Activated CD8-positive, alpha-beta memory T cell treated with anti-CD3 and anti-CD28 coated beads for 1 hour (primary cell): ENCODE measurements at places on chromosomes 7 and 10.

- no peak for DNase-seq
Measured at GRCh38 chr10:132912713-132913558, 29.4 kb downstream of the CFAP46 start.

DNA sequence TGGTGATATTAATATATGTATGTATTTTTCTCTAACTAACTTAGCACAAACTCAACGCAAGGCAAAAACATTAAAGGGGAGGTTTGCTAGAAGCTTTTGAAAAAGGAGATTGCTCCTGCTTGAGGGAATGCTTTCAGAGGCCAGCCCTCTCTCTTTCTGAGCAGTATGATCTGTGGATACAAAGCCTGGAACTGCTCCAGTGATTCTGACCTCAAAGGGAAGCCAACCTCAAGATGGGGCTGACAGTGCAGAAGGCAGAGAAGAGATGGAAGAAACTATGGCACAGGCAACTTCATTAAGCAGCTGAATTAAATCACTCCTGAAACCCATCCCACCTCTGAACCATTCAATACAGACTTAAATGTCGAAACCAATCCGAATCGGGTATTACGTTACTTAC is 102.4 kb downstream of the USP6NL start:
- no peak for DNase-seq

DNA sequence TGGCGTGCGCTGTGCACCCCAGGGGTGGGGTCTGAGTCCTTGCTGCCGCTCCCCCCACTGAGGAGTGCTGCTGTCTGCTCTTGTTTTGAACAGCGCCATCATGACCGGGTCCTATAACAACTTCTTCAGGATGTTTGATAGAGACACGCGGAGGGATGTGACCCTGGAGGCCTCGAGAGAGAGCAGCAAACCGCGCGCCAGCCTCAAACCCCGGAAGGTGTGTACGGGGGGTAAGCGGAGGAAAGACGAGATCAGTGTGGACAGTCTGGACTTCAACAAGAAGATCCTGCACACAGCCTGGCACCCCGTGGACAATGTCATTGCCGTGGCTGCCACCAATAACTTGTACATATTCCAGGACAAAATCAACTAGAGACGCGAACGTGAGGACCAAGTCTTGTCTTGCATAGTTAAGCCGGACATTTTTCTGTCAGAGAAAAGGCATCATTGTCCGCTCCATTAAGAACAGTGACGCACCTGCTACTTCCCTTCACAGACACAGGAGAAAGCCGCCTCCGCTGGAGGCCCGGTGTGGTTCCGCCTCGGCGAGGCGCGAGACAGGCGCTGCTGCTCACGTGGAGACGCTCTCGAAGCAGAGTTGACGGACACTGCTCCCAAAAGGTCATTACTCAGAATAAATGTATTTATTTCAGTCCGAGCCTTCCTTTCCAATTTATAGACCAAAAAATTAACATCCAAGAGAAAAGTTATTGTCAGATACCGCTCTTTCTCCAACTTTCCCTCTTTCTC is 26.0 kb downstream of the BNIP3 start:
- DNase-seq = no peak

DNA sequence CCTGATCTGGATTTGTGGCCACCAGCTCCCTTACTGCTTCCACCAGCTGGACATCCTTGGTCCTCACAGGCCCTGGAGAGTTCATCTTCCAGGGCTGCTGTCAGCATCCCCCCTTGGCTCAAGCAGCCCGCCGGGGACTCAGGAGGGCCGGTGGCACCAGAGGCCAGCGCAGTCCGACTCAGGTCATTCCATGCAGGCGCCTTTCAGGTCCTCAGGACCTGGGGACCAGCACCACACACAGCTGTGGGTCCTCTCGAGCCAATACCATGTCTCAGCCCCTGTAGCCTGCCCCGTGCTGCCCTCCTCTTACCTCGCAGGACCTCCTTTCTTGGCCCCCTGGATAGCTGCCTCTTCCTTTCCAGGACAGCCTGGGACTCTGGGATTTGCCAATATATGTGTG is 145.5 kb downstream of the BMS1 start:
- no peak for DNase-seq

GRCh38 chr7:23672033-23672432 is 8.0 kb upstream of the FAM221A start:
- DNase-seq = no peak

- DNase-seq = no peak
Measured at GRCh38 chr7:157584420-157584819, 247.6 kb downstream of the DNAJB6 start.

DNA sequence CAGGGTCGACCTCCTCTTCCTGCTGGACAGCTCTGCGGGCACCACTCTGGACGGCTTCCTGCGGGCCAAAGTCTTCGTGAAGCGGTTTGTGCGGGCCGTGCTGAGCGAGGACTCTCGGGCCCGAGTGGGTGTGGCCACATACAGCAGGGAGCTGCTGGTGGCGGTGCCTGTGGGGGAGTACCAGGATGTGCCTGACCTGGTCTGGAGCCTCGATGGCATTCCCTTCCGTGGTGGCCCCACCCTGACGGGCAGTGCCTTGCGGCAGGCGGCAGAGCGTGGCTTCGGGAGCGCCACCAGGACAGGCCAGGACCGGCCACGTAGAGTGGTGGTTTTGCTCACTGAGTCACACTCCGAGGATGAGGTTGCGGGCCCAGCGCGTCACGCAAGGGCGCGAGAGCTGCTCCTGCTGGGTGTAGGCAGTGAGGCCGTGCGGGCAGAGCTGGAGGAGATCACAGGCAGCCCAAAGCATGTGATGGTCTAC is 46.9 kb downstream of the VWA2 start:
- DNase-seq = no peak

DNA sequence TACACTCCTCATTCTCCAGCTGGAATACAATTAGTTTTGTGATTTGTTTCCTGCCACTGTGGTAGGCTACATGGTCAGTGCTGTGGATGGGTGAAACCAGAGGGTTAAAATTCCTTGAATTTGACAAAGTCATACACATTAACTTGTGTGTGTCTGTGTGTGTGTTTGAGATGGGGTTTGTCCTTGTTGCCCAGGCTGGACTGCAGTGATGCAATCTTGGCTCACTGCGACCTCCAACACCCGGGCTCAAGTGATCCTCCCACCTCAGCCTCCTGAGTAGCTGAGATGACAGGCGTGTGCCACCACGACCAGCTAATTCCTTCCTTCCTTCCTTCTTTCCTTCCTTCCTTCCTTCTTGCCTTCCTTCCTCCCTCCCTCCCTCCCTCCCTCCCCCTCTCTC is 24.8 kb upstream of the GIMAP8 start:
- no peak for DNase-seq

DNA sequence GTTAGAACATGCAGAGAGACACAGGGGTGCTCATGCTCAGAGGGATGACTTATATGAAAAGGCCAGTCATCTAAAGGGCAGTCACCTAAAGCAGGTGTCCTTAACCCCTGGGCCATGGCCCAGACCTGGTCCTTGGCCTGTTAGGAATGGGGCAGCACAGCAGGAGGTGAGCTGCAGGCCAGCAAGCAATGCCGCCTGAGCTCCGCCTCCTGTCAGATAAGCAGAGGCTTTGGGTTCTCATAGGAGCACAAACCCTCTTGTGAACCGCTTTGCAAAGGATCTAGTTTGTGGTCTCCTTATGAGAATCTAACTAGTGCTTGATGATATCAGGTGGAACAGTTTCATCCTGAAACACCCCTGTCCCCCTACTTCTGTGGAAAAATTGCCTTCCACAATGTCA is 14.5 kb downstream of the ANKRD7 start:
- DNase-seq = no peak

- DNase-seq = no peak
Measured at GRCh38 chr10:104297697-104298660, 29.0 kb downstream of the GSTO2 start.

DNA sequence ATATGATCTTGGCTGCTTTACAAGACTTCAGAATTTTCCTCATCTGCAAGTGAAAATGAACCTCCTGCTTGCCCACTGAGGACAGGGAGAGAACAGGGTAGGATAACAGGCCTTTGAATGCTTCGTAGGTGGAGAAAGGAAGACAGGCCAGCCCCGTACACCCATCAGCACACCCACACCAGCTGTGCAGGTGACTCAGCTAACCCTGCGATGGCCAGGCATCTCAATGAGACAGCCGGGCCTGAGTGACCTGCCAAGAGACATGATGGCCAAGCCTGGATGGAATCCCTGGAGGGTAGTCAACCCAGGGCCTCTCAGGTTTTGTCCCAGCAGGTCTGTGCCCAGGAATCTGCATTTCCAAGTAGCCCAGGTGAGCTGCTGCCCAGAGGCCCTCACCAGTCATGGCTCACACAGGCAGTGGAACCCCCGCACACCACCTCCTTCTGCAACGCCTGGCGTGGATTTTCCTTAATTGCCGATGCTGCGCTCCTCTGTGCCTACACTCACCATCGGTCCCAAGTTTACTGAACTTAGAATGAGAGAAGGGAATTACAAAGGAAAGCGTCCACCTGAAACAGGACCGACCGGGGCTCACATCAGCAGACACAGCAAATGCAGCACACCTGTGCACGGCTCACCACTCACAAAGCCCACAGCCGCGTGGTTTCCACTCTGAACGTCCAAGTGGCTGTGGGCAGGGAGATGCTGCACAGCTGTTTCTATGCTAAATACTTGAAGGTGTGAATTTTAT is 163.7 kb downstream of the DIP2C start:
- no peak for DNase-seq

- DNase-seq = no peak
Measured at GRCh38 chr10:61754587-61755550, 92.1 kb downstream of the CABCOCO1 start.

- no peak for DNase-seq
Measured at GRCh38 chr7:158311791-158312190, 275.8 kb downstream of the PTPRN2 start.

- DNase-seq = no peak
Measured at GRCh38 chr10:37479469-37479868, 354.1 kb downstream of the ANKRD30A start.

- DNase-seq = no peak
Measured at GRCh38 chr10:3208481-3209406, 36.2 kb upstream of the PITRM1 start.

GRCh38 chr10:131905603-131906268 is 4.9 kb downstream of the PPP2R2D start:
- DNase-seq = no peak

DNA sequence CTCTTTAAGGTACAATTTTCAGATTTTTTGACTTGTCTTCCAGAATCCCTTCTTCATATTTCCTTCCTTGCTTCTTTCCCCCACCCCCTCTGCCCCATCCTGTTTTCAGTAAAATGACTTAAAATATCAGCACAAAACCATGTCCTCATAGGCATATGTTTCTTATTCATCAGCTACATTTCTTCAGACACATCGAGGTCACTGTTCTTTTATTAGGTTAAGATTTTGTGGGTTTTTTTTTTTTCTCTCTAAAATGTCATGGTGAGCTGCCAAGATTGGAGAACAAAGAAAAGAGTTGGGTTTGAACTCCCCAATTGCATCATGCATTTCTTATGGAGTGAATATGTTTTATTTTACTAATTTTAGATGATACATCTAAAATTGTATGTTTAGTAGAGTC is 35.8 kb downstream of the LAMB4 start:
- no peak for DNase-seq

GRCh38 chr10:33260403-33261149 is 73.9 kb downstream of the NRP1 start:
- DNase-seq = no peak

- DNase-seq = no peak
Measured at GRCh38 chr10:127973791-127974311, 66.9 kb downstream of the PTPRE start.

DNA sequence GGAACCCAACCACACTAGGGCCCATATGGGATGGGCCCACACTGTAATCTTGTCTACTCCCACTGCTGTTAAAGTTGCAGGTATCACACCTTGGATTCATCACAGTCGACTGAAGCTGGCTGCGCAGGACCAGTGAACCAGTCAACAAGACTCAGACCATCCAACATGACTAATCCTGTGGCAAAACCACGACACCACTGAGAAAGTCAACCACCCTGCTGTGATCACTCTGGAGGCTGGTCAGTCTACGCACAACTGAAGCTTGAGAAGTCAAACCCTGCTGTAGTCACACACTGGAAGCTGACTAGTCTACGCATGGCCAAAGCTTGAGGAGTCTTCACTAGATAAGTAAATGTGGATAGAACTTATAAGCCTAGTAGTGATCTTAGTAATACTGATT is 9.6 kb upstream of the CYREN start:
- no peak for DNase-seq

DNA sequence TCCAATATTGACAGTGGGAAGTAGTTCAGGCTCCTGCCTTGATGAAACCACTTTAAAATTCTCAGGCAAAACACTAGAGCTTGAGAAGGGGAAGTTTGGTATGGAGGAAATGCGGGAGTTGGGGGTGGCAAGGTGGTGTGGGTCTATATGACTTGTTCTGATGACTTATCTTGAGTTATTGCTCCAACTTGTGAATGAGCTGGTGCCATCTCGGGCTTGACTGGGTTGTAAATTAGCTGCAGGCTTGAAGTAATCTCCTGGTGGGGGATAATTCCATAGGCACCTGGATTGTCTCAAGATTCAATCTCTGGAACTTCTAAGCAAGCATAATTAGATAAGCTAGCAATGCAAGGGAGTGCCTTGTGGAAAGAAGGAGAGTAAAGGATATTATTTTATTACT is 29.0 kb downstream of the MRPL32 start:
- DNase-seq = no peak

DNA sequence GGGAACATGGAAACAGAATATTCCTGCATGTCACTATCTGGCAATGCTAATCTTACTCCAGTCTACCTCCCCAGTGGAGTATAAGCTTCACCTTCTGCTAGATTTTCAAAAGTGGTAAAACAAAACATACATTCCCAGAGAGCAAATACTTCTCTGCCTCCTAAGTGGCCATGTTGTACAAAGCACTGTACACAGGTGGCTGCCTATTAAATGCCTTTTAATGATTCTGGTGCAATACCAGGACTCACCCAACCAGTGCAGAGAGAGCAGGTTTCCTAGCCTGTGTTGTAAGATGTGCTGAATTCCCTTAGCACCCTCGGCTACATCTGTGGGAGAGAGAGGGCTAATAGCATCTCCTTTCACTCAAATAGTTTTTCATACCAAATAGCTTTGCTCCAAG is 684.3 kb upstream of the NRP1 start:
- no peak for DNase-seq

GRCh38 chr7:116601426-116601825 is 70.6 kb upstream of the MET start:
- DNase-seq = no peak

DNA sequence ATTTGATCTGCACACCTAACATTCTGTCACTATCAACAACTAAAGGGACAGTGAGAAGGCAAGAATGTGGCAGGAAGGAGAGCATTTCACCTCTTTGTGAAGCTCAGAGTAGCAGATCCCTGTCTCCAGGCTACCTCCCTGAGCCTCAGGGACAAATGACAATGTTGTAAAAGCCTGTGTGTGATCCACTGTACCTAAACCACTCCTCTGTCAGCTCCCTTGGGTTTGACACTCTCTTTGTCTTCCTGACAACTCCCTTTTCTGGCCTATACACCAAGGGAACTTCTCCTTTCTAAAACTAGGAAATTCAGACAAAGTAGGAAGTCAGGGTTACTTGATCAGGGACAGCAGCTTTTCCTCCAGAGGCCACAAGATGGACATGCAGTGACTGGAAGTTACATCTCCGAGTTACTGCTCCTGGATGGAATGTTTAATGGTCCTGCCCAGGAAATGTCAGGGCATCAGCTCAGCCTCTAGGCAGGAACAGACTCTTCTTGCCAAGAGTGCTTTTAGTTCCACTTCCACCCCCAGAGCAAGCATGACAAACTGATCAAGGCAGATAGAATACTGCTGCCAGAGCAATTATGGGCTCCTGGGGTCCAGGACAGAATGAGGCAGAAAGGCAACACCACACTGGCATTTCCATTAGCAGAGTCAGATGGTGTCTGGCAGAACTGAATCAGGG is 1014.5 kb upstream of the LRRTM3 start:
- no peak for DNase-seq

- DNase-seq = no peak
Measured at GRCh38 chr10:7547829-7548228, 118.9 kb downstream of the ITIH5 start.
